Stimulated activated CD8-positive, alpha-beta memory T cell treated with anti-CD3 and anti-CD28 coated beads, Interleukin-15, amount 100 ng/mL, for 4 hours (primary cell): ENCODE measurements at places on chromosomes 5 and 9.

- DNase-seq, result no peak
Observed at GRCh38 chr9:121242219-121242958, 25.6 kb upstream of the GSN start.

GRCh38 chr9:79824265-79824664 is 252.5 kb downstream of the TLE4 start:
- DNase-seq, result no peak

GRCh38 chr5:127041571-127041970 is 11.2 kb upstream of the MARCHF3 start:
- no peak for DNase-seq

- no peak for DNase-seq
Observed at GRCh38 chr5:178417391-178417811, 172.8 kb downstream of the COL23A1 start.

DNA sequence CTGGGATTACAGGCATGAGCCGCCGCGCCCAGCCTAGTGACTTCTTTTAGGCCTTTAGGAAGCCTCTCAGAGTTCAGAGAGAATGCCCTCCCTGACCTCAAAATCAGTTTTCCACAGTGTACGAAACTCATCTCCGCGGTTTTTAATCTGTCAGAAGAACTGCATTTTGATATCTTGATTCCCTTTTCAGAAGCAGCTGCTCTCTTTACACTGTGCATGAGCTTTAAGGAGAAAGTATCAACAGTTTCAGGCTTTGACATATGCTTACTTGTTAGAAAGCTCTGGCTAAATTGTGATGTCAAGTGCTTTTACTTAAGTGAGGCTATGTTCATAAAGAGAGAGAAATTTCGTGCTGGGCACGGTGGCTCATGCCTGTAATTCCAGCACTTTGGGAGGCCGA is 74.6 kb downstream of the USP20 start:
- no peak for DNase-seq

GRCh38 chr5:53971131-53971530 is 339.2 kb downstream of the ARL15 start:
- no peak for DNase-seq

- no peak for DNase-seq
Observed at GRCh38 chr5:128408622-128409021, 129.4 kb downstream of the FBN2 start.
